CD4-positive, alpha-beta T cell (primary cell): ENCODE measurements at places on chromosomes 1 and 21.

- H3K36me3 ChIP-seq = no peaks in the 10 kb centered on the region
- H3K27ac ChIP-seq = no peak overlapping the region
- no peaks in the 10 kb centered on the region for H3K4me1 ChIP-seq
- no peak overlapping the region for H3K4me3 ChIP-seq
Measured at GRCh38 chr1:228930479-228930957, 195.2 kb downstream of the RHOU start.

GRCh38 chr1:204413170-204413535 lies 1.5 kb upstream of the PPP1R15B start:
- H3K4me3 ChIP-seq = no peak overlapping the region
- DNase-seq = no peak

GRCh38 chr1:16235944-16236510 lies 956 bp downstream of the CPLANE2 start:
- no peaks in the 10 kb centered on the region for H3K27me3 ChIP-seq
- no peak overlapping the region for H3K27ac ChIP-seq
- peak overlapping the region; percentile 85 for H3K4me3 ChIP-seq
- no peak for DNase-seq

DNA sequence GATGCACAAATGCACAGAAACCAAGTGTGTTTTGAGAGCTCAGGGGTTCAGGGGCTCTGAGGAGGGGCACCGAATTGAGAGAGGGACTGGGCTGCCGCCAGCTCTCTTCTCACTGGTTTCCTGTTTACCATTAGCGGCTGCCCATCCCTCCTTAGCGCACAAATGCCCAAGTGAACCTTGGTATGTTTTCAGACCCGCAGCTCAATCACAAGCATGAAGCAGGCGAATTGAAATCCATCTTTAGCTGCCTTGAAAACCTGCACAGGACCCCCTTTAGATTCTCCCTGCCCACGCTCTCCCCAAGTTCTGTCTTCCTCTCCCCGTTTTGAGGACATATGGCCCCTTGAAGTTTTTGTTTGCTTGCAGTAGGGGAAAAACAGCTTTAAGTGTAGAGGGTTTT lies 61.1 kb upstream of the ACOT11 start:
- H3K4me3 ChIP-seq = no peak overlapping the region
- H3K27ac ChIP-seq = peak overlapping the region; percentile 29
- no peaks in the 10 kb centered on the region for H3K27me3 ChIP-seq
- DNase-seq = no peak

- no peak overlapping the region for H3K4me3 ChIP-seq
- H3K27me3 ChIP-seq = peaks cover 4% of the 10 kb centered on the region
- H3K4me1 ChIP-seq = no peaks in the 10 kb centered on the region
- no peak for DNase-seq
- H3K36me3 ChIP-seq = no peaks in the 10 kb centered on the region
Measured at GRCh38 chr1:87989346-87989745, 660.7 kb downstream of the LMO4 start.

- H3K27ac ChIP-seq = no peak overlapping the region
- DNase-seq = no peak
- peaks cover 8% of the 10 kb centered on the region for H3K36me3 ChIP-seq
- H3K4me3 ChIP-seq = no peak overlapping the region
Measured at GRCh38 chr1:213245260-213245910, 194.3 kb downstream of the RPS6KC1 start.

GRCh38 chr1:226555092-226555491 lies 6.5 kb downstream of the STUM start:
- H3K4me3 ChIP-seq = no peak overlapping the region
- H3K4me1 ChIP-seq = peaks cover 6% of the 10 kb centered on the region
- DNase-seq = no peak
- H3K36me3 ChIP-seq = no peaks in the 10 kb centered on the region

DNA sequence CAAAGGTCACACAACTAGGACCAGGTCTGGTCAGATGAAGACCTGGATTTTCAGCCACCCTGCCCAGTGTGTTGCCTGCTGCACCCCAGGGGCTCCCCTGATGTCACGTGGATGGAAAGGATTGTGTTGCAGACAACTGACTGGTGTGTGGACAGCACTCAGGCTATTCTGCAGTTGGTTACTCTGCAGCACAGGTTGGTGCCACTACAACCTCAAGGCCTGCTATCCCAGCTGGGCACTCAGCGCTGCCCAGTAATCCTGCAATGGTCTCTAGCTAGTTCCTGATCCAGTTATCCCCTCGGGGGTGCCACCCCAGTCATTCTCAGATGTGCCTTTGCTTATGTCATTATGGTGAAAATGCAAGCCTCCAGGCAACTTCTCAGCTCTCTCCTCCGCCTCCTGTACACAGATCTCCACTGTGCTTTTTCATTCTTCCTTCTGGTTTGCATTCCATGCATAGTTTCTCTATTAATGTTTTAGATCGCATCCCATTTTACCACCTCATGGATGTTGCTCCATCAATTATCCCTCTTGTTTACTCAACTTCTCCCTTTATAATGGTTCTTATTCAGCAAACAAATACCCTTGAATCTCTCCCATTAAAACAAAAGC lies 503.2 kb upstream of the CAMK1G start:
- H3K4me3 ChIP-seq = no peak overlapping the region
- no peak overlapping the region for H3K27ac ChIP-seq
- no peaks in the 10 kb centered on the region for H3K27me3 ChIP-seq
- no peak for DNase-seq
